ENCODE measurements at places on chromosomes 16 and 17.
A peak's percentile ranks its signal among the peaks of the same experiment; 100 is the strongest.

DNA sequence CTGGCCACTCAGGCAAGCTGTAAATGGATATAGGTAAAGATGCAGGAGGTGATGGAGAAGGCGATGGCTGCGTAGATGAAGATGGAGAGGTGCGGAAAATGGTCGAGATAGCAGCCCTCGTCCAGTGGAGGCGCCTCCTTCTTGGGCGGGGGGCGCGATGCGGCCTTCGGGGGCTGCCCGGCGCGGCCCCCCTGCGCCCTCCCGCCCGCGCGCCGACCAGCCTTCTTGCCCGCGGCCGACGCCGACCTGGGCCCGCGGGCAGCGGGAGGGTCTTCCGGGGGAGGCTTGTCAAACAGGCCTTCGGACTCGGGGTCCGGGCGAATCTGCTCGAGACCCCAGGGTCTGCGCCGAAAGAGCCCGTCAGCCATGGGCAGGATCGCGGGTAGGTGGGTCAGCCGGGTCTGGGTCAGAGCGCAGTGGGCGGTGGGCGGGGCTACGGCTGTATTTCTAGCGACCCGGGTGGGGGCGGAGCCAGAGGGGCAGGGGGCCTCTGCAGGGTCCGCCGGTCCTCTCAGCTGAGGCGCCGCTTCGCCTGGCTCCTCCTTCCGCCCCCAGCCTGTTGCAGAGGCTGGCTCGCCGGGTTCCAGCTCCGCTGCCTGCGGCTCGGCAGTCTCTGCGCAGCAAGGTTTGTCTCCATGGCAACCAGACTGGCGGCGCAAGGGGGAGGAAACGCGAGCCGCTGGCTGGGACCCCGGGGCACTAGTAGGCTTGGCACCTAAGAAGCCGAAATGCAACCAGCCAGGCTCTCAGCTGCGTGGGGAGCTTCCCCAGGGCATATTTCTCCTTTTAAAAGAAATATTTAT, 14.4 kb downstream of the MIS12 start:
- DNase-seq = peak; percentile 69

DNA sequence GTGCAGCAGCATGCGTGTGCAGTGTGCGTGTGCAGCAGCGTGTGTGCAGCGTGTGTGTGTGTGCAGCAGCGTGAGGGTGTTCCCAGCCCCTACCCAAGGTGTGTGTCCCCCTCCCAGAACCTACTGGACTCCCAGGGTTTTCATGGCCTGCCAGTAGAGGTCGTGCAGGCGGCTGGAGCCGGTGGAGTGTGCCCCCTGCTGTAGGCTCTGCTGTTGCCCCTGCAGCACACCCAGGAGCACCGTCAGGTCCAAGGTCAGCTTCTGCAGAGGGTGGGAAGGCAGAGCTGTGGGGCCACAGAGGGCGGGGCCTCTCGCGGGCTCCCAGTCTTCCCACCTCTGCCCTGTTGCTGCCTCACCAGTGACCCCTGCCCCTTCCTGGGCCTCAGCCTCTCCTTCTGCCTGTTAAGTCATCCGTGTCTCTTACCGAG, 14.9 kb downstream of the MYBBP1A start:
- DNase-seq = no peak

DNA sequence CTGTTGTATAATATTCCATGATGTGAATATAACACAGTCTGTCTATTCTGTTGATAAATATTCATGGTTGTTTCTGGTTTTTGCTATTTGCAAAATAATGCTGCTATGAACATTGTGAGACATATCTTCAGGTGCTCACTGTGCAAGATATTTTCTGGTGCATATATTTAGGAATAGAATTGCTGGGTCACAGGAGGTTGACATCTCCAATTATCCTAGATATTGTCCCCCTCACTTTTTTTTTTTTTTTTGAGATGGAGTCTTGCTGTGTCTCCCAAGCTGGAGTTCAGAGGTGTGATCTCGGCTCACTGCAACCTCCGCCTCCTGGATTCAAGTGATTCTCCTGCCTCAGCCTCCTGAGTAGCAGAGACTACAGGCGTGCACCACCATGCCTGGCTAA, 14.5 kb upstream of the MYO18A start:
- DNase-seq = no peak

DNA sequence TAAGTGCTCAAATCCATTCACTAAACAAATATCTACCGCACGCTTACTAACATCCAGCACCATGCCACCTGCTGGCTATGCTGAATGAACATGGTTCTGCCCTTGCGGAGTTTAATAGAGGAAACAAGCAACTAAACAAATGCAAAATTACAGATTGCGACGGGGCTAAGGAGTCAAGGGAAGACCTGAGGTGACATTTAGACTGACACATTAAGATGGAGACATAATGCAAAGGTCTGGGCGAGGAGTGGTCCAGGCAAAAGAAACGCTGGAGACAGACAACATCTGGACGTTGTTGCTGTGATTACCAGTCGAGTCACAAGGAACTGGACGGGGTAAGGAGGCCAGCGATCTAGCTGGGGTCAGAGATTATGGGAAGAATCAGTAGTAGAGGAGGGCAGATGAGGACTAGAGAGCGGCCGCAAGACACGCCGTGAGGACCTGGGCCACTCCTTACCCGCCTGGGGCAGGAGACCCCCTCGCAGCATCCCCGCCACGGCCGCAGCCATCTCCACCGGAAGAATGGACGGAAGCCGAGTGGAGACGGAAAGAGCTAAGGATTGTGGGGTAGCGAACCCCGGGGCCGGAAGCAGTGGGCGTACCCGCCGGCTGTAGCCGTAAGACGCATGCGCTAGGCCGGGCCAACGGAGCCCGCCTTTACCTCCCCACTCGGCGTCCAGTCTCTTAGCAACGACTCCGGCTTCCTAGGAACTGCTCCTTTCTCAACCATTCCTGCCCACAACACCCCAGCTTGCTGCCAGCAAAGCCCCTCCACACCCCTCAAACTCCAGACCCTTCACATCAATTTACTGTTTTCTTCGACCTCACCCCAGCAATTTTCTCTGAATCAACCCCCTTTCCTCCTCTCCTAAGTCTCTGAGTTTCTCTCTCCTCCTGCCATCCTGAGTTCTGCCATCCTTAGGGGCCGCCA, at the start of the genes LRRC46 and MRPL10:
TSS of gene LRRC46 (plus strand) at position 668 of the 931 bp plus-strand sequence. CDS start 320 bp downstream, outside the sequence.
TSS of gene MRPL10 (minus strand) at position 539 of the 931 bp plus-strand sequence. CDS start at position 509, 30 bp downstream.
- DNase-seq = peak; percentile 84

DNA sequence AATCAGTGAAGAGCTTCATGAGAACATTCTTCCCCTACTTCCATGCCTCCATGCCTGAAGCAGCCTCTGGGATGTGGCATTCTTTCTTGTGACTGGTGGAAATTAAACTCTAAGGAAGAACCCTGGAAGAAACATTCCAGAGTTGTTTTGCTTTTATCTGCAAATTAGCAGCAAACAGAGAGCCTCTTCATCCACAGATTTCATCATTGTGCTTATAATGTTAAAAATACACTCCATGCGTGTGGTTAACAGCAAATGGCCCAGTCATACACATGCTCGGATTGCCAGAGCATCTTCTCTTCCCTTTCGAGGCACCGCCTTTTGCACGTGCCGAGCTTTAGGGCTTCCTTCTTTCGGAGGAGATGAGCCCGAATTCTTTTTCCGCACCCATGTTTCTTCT, 411.3 kb downstream of the SNX29 start:
- no peak for DNase-seq

GRCh38 chr17:82400206-82400605, 17.9 kb upstream of the HEXD start:
- no peak for DNase-seq

- DNase-seq = no peak
These were observed 3.6 kb upstream of the TMEM92 start for GRCh38 chr17:50270435-50271362.

DNA sequence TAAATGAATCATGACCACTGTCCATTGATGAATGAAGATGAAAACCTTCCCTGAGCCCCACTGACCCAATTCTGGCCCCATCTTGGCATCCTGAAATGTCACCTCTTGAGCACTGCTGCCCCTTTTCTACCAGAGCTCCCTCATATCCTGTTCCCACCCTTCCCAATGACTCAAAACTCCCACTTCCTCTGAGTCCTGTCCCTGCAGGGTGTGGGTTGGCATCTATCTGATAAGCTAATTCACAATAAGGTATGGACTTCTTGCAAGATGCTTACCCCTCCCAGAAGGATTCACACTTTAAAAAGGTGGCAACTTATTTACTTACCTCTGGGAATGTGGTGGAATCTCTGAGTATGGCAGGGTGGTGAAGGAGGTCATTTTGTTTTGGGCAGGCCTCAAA, 13.3 kb upstream of the CSNK2A2 start:
- no peak for DNase-seq

DNA sequence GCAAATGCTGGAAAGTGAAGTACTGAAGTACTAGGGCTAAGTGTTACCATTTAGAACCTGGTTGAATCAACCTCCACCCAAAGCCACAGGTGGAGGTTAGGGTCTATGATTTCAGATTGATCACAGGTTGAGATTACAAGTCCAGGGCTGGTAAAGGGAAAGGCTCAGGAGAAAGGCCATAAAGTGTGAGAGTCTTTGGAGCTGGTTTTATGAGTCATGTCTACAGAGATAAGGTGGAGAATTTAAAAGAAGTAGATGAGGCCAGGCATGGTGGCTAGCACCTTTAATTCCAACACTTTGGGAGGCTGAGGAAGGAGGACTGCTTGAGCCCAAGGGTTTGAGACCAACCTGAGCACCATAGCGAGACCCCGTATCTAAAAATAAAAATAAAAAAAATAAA, 221.7 kb upstream of the CDH11 start:
- no peak for DNase-seq

- DNase-seq = no peak
These were observed 11.4 kb downstream of the NT5M start for GRCh38 chr17:17314501-17315071.

- DNase-seq = no peak
These were observed 90.1 kb downstream of the CLEC16A start for GRCh38 chr16:11034481-11034931.

- DNase-seq = no peak
These were observed 4.4 kb downstream of the SEC14L1 start for GRCh38 chr17:77145224-77145611.

GRCh38 chr17:80253631-80254395, 6.8 kb upstream of the RNF213 start:
- no peak for DNase-seq

DNA sequence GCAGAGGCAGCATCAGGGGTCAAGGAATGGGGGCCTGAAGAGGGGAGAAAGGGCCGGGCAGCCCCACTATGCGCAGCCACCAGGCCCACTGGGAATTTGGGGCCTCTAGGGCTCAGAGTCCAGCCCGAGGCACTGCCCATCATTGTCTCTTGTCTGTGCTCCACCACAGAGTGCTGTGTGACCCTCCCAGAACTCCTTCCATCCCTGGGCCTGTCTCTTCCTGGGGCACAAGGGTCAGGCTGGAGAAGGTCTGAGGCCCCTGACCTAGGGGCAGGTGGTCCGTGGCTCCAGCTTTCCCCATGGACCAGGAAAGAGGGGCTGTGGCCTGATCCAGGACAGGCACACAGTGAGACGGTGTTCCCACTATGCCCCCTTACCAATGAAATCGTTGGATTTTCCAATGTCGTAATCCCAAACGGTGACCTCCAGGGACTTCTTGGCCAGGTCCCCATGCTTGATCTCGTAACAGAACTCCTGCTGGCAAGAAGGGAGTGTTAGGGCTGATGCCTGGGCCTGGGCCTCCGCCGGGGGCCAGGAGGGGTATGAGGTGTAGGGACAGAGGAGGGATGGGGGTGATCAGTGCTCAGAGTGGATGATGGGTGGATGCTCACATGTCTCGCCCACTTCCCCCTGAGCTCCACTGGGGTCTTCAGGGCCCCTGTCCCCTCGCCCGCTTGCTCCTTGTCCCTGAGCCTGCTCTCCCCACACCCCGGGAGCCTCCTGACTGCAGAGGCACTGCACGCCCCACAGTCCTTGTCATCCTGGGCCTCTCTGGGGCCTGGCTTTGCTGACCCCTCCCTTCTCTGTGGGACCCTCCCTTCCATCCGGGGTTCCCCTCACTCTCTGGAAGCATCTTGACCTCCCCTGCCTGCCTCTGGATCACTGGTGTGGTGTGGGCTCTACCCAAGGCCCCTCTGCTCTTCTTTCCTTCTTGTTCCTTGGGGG, 10.7 kb downstream of the SCGB1C2 start:
- no peak for DNase-seq

DNA sequence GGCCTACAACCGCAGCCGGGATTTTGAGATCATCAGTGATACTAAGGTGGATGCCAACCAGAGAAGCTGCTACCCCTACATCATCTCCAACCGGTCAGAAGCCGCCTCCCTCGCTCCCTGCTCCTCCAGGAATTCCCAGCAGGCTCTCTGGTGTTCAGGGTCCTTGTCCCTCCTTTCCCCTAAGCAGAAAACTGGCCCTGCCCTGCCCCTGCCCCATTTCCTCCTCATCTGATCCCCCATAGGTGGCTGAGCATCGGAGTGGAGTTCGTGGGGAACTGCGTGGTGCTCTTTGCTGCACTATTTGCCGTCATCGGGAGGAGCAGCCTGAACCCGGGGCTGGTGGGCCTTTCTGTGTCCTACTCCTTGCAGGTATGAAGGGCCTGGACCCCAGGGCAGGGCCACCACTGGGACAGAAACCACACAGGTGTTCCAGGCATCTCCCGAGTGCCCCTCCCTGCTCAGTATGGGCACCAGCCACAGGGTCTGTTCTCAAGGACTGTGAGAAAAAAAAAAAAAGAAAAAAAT, 29.8 kb downstream of the ANKRD40 start:
- DNase-seq = no peak

DNA sequence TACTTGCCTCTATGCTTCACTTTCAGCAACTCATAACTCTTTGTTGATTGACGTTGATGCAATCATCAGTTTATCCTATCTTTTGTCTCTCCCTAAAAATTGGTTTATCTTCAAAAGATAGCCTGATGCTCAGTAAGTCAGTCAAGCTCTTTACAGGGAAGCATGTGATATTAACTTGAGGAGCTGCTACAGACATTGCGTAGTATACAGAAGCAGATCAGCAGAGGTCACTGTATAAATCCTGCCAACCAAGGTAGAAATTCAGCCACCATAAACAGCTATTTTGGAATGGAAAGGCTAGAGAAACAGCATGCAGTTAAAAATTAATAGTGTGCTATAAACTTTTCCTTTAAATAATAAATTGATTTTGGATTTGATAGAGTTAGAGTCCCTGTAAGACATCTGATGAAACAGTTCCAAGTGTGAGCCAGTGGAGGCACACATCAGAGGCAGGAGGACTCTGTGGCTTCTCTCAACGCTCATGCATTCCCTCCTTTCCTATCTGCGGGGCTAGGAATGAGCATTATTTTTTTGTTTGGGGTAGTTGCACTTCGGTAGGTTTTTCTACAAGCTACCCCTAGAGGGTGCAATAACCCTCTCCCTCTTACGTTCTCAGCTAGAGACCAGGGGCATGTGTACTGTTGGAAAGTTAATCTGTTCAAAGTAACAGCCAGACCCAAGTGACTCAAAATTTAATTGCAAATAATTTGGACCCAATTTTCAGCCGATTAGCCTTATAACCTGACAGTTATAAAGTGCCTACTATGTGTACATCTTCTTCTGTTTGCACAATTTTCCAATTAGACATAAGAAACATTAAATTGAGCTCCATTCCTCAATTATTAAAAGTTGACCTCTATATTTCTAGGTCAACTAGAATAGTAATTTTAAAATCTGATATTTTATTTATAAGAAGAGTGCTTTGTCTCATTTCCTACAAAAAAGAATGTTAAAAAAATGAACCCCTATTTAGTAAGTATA, 647.7 kb upstream of the SOX9 start:
- no peak for DNase-seq

GRCh38 chr17:44321246-44322120, 3.1 kb downstream of the SLC25A39 start:
- no peak for DNase-seq
